ENCODE measurements at places on chromosomes 1 and 21. TPM values are rescaled to one million over a fixed set of nuclear protein-coding genes. Genes with fewer than 3 reads are reported as not detected.

The GBP7 gene
- not detected for total RNA-seq

The NPHS2 gene
- not detected for total RNA-seq

The ADGRL4 gene
- total RNA-seq, result not detected

The LRRC7 gene
- total RNA-seq, result 2.7 TPM

The C8A gene
- total RNA-seq, result not detected

The ESRRG gene
- total RNA-seq, result not detected

The EFHD2 gene
- total RNA-seq, result 49.1 TPM

The ZNF593OS gene
- not detected for total RNA-seq

The PRSS38 gene
- not detected for total RNA-seq

The SPATA21 gene
- total RNA-seq, result not detected

GRCh38 chr1:244782056-244782455 is 53.4 kb upstream of the COX20 start:
- DNase-seq, result no peak

DNA sequence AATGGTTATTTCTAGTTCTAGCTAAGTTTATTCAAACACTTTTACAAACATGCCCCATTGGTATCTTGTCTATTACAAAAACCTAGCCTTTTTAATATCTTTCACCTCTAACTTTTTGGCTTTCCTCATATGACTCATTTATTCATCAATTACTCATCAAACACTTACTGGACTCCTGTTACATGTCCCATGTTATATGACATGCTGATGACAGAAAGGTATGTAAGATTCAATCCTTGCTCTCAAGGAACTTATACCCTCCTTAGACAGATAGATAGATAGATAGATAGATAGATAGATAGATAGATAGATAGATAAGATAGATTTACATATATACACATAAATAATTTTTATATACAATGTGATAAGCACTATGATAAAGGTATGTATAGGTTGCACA is 33.9 kb upstream of the INSL5 start:
- no peak for DNase-seq

GRCh38 chr21:37682966-37683365 is 233.3 kb downstream of the KCNJ6 start:
- DNase-seq, result no peak

- no peak for DNase-seq
Observed at GRCh38 chr21:29578306-29578705, 279.6 kb downstream of the BACH1 start.

DNA sequence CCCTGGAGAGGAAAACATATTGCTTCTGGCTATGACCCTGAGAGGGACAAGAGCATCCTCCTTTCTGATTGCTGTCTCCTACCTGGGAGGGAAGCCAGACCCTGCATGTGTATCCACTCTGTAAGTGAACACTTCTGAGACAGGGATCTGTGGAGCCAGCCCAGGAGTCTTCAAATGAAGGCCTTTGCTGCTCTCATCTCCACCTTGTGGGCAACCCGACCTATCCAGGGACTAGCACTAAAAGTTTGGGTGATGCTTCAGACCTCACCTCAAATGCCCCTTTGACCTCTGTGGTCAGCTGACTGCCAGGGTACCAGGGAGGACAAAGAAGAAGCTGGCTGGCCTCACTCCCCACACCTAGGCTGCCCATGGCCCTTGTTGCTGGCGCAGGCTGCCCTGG is 64.7 kb downstream of the KCND3 start:
- no peak for DNase-seq

GRCh38 chr1:195576641-195577040 is 1031.6 kb downstream of the KCNT2 start:
- no peak for DNase-seq

GRCh38 chr1:24297187-24297851 is 21.8 kb upstream of the GRHL3 start:
- no peak for DNase-seq

DNA sequence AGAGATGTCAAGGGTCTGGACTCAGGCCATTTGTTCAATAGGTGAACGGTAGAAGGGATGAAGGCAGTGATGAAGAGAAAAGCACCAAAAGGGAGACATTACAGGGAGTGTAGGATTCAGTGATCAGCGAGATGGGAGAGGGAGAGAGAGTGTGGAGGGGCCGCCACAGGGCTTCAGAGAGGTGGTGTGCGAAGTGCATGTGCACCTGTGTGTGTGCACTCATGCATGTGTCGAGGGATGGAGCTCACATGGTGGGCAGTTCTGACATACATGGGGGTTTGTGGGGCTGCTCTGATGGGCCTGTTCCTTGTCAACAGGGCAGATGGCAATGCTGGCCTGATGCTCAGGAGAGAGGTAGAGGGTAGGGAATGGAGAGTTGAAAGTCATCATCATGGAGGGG is 11.4 kb upstream of the KCNA2 start:
- no peak for DNase-seq

DNA sequence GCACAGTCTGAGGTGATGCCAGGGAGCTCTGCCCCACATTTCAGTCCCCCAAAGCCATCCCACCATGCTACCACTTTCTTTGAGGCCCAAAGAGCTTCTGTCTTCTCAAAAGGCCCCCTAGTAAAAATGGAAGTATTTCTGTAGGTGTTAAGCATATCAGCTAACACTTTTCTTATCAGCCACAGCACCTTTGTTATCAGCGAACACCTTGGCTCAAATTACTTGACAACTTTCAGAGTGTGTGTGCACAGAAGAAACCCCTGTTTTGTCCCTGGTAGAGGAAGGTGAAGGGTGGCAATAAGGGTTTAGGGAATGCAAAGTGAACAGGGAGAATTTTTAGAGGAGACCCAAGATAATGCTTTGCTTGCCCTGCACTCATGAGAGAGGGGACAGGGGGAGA is 54.8 kb upstream of the GJA8 start:
- no peak for DNase-seq

DNA sequence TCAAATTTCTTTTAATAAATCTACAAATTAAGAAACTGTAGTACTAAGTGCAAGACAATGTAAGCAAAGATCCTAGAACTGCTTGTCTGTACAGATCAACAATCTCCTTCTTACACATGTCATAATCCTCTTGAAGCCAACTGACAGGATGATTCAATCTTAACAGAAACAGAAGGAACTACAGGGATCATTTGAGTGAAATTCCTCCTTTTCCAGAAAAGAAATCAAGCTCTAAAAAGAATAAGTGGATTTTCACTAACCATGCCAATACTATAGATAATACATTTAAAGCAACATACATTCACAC is 53.2 kb downstream of the RAB3GAP2 start:
- DNase-seq, result no peak

DNA sequence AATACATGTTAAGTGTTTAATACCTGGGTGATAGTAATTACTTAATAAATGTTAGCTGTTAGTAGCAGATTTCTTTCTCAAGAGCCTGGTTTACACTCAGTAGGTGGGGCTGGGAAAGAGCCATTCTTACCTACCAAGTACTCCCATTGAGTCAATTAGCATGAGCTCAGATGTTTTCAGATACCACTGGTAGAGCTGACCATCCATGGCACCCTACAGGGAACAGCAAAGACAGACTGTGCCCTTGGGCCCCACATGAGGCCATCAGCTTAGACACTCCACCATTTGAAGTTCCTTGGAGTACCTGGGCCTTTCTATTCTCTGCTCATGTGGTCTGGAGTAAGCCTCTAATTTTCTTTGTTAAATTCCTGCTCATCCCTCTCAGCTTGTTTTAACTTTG is 179.3 kb downstream of the CACNA1E start:
- no peak for DNase-seq

DNA sequence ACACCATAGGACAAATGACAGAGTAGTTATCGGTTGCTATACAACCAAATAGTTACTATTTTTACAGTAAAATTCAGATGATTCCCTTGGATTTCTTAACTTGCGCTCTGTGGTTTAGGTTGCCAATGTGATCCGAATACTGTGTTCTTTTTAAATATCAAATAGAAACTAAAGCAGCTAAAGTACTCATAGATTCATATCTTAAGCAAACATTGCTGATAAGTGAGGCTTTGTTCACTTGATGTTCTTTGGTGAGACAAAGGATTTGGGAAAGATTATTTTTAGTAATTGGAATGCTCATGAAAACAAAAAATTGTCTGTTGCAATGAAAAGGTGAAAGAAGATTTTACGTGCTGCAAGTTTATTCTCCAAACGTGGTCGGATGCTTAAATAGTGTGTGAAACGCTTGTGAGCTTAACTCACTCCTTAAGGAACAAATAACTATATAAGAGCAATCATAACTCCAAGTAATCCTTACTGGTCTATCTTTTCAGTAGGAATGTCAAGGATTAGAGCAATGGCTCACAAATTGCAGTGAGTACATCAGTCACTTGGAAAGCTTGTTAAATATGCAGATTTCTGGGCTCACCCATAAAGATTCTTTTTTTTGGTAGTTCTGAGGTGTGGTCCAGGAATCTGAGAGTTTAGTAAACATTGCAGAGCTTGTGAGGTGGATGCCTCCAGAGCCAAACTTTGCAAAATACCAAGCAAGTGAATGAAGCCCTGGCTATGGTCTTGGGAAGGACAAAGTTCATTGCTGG is 31.8 kb upstream of the PDC start:
- DNase-seq, result no peak

DNA sequence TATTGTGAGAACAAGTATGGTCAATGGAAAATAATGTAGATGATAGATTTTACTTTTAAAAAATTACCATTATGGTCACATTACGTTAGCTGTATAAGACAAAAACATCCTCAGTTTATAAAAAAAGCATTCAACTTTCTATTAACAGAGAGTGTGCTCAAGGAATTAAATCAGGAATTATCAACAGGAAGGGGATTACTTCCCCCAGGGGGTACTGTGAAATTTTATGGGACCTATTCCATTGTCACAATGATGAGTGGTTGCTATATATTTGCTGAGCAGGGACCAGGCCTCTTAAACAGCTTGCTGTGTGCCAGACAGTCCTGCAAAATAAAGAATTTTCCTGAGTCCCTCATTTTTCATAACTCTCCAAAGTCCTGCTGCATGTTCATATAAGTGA is 21.2 kb downstream of the JAM2 start:
- DNase-seq, result no peak

DNA sequence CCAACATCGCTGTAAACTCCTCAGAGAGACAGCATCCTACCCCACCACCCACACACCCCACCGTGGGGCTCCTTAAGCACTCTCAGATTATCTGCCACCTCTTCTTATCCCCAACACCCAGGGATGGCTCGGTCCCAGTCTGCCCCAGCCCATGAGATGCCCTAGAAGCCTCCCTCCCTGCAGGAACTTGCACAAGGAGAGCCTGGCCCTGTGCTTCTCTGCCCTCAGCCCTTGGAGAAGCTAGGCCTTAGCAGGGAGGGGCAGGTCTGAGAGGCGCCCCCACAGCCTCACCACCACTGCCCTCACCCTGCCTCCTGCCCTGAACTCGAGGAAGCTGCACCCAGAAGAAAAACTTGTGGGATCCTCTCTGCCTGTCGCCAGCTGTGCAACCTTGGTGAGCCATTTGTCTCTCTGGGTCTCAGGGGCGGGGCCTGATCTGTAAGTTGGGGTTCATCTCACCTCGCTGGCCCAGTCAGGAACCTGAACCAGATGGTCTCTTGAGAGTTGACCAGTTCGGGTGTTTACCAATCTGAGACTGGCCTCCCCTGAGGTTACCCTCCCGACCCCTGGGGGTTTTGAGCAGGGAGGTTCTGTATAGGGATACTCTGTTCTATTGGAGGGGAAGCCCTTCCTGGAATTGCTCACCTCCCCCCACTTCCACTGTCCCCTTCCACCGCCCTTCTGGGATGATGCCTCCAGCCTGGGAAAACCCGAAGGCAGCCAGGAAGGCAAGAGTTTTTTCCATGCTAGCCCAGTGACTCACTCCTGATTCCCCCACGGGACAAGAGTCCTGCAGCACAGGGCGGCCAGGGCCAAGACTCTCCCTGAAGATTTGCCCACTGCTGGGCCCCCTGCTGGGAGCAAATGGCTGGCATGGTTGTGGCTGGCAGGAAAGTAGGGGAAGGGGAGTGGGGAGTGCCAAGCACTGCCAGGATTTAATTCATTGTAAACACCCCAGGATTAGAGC is at the start of gene S100A3:
Gene S100A3, minus strand, starts transcription at position 537 of the 967 bp plus-strand sequence. CDS start 773 bp downstream, outside the sequence.
- no peak for DNase-seq

- no peak for DNase-seq
Observed at GRCh38 chr1:52913014-52913413, 8.5 kb downstream of the ECHDC2 start.

- DNase-seq, result peak; percentile 53
Observed at GRCh38 chr1:41416552-41417334, 55.5 kb downstream of the FOXO6 start.

DNA sequence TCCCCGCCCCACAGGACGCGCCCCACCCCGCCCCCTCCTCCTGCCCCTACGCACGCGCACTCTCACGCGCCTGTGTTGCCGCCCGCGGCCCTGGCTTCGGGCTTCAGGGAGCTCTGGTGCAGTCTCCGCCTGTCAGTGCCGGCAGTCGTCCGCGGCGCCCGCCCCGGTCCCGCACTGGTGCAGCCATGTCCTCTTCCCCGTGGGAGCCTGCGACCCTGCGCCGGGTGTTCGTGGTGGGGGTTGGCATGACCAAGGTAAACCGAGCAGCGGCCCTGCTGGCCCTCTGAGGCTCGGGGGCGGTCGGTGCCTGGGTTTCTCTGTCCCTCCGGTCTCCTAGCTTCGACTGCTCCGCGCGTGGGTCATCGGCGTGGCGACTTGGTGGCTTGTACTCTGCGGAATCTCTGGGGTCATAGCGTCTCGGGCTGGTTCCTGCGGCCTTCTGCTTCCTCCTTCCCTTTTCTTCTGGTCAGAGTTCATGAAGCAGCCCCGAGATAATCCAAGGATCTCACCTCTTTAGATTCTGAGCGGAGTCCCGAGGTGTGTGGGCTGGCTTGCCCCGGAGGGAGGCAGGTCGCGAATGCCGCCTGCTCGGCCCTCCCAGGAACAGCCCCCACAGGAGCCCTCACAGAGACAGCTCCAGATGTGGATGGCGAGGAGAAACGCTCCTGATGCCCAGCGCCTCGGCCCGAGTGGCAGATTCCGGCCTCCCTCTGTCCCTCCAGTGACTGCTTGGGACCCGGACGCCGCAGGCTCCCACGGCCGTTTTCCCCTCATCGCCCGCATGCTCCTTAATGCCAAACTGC is at the start of gene SCP2:
Gene SCP2, plus strand, starts transcription at position 65 of the 803 bp plus-strand sequence. Its CDS starts 121 bp downstream, at position 186.
- DNase-seq, result peak; percentile 80

GRCh38 chr1:172630056-172630818 is 28.7 kb upstream of the FASLG start:
- no peak for DNase-seq

DNA sequence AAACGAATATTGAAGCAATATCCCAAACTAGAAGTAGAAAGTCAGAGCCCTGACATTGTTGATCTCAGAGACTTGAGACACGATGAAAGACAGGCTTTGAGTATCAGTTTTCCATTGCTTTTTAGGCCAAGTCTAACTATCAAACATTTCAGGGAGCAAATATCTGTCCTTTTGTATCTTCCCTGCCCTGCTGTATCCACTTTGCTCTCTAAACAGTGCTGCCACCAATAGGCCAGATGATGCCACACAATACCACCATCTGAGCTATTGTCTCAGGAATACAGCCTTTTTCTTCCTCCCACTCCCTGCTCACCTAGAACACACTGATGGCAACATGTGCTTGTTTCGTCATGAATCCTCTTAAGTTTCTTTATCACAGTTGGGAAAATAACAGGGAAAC is 62.6 kb upstream of the SPAG17 start:
- DNase-seq, result no peak

GRCh38 chr1:24540906-24541710 is 14.8 kb upstream of the NCMAP start:
- no peak for DNase-seq

All from T-cell (primary cell).